T-helper 17 cell (primary cell): ENCODE measurements at places on chromosomes 5 and 9. TPM values are rescaled to one million over a fixed set of nuclear protein-coding genes. Genes with fewer than 3 reads are reported as not detected.

DNA sequence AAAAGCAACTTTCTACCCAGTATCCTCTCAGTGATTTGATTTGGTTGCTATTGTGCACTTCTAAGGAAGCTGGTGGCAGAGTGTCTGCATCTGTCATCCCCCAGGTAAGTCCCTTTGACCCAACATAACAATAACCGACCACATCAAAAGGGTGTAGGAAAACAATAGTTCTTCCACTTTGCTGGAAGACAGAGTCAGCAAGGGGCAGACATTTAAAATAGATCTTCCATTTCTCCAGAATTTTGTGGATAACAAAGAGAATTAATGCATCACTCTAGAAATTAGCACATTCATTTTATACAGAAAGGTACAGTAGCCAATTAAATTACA is 177.5 kb downstream of the EBF1 start:
- H3K4me1 ChIP-seq, result peaks cover 2% of the 10 kb centered on the region
- DNase-seq, result no peak

- H3K36me3 ChIP-seq, result no peaks in the 10 kb centered on the region
- H3K27me3 ChIP-seq, result no peaks in the 10 kb centered on the region
- no peak overlapping the region for H3K27ac ChIP-seq
- no peak for DNase-seq
- no peak overlapping the region for H3K4me3 ChIP-seq
- H3K4me1 ChIP-seq, result no peaks in the 10 kb centered on the region
Measured at GRCh38 chr5:83322273-83322924, 149.1 kb upstream of the VCAN start.

DNA sequence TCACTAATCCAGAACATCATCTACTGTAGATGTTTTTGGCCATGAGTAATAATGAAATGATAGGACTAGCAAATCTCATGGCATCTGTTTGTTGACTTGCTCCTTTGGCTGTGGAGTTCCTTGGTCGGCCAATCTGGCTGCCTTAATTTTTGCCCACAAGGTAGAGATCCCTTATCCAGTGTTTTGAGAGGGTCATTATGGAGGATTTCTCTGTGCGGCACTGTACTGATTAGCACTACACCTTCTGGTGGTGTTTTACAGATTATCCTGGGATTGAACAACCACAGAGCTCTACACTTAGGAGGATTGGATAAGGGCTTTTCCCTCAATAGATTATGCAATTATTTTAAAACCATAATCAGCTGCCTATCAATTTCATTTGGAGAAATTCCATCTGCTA is 3.2 kb upstream of the ENHO start:
- H3K27ac ChIP-seq, result no peak overlapping the region
- H3K27me3 ChIP-seq, result peaks cover 40% of the 10 kb centered on the region
- H3K36me3 ChIP-seq, result peaks cover 2% of the 10 kb centered on the region
- DNase-seq, result no peak

DNA sequence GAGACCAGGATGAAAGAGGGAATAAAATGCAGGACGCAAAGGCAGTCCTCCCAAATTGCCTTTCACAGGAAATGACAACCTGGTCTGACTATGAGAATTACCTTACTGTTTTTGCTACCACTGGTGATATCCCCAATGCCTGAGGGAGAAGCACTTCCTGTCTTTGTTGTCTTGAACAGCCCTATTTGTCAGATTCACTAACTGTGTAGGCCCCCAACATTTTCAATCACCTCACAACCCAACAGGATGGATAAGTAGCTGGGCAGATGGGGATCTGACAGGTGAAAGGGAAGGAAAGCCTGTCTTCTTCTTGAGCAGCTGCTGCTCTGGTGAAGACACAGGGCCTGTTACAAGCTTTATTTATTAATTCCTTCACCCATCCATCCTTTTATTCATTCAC is 9.7 kb downstream of the ESM1 start:
- peaks cover 3% of the 10 kb centered on the region for H3K4me1 ChIP-seq
- no peaks in the 10 kb centered on the region for H3K36me3 ChIP-seq
- no peaks in the 10 kb centered on the region for H3K27me3 ChIP-seq
- no peak overlapping the region for H3K4me3 ChIP-seq
- no peak overlapping the region for H3K27ac ChIP-seq

- peaks cover 5% of the 10 kb centered on the region for H3K36me3 ChIP-seq
- peak overlapping the region; percentile 92 for H3K27ac ChIP-seq
- no peak overlapping the region for H3K4me3 ChIP-seq
- no peak for DNase-seq
- no peaks in the 10 kb centered on the region for H3K27me3 ChIP-seq
- peaks cover 35% of the 10 kb centered on the region for H3K4me1 ChIP-seq
Measured at GRCh38 chr9:113545068-113545467, 81.5 kb downstream of the RGS3 start.

GRCh38 chr5:67338421-67338820 is 141.8 kb upstream of the CD180 start:
- peaks cover 10% of the 10 kb centered on the region for H3K36me3 ChIP-seq
- no peak for DNase-seq
- H3K4me3 ChIP-seq, result no peak overlapping the region

GRCh38 chr5:122076669-122077365 is 1.2 kb downstream of the LOX start:
- peak overlapping the region; percentile 87 for H3K4me3 ChIP-seq
- peaks cover 4% of the 10 kb centered on the region for H3K36me3 ChIP-seq
- peaks cover 12% of the 10 kb centered on the region for H3K4me1 ChIP-seq
- H3K27me3 ChIP-seq, result peaks cover 61% of the 10 kb centered on the region

- no peaks in the 10 kb centered on the region for H3K36me3 ChIP-seq
- DNase-seq, result no peak
- H3K4me3 ChIP-seq, result no peak overlapping the region
- H3K27me3 ChIP-seq, result peaks cover 26% of the 10 kb centered on the region
- H3K4me1 ChIP-seq, result peaks cover 4% of the 10 kb centered on the region
Measured at GRCh38 chr5:174291-174600, 17.0 kb upstream of the LRRC14B start.

DNA sequence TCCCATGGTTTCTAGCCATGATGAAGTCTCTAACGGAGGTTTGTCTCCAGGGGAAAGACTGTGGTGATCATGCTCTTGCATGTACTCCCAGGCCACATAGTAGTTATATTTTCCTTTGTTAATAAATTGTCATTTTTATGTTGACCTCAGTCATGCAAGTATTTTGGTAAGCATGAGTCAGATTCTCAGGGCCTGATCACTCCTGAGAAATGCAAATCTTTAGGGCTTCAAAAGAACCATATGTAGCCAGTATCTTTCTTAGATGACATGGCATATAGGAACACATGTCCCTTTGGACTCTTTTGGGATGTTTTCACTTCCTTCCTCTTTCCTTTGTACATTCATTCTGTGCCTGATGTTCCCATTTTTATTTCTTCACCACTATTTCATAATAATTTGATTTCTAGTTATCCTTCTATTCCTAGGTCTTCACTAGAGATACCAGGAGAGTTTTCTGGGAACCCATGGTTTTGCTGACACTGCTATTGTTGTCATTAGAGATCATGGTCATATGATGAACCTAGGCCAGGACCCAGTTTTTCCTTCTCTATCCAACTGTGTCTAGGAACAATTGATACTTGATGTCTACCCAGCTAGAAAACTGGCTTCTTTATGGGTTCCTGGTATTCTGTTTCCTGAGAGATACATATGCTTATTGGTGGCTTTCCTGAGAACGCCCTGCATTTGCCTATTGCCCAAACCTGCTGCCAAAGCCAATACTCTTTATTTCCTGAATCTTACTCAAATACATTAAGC is 248.1 kb upstream of the NREP start:
- H3K27me3 ChIP-seq, result peaks cover 6% of the 10 kb centered on the region
- no peak overlapping the region for H3K27ac ChIP-seq
- H3K36me3 ChIP-seq, result no peaks in the 10 kb centered on the region
- DNase-seq, result no peak

DNA sequence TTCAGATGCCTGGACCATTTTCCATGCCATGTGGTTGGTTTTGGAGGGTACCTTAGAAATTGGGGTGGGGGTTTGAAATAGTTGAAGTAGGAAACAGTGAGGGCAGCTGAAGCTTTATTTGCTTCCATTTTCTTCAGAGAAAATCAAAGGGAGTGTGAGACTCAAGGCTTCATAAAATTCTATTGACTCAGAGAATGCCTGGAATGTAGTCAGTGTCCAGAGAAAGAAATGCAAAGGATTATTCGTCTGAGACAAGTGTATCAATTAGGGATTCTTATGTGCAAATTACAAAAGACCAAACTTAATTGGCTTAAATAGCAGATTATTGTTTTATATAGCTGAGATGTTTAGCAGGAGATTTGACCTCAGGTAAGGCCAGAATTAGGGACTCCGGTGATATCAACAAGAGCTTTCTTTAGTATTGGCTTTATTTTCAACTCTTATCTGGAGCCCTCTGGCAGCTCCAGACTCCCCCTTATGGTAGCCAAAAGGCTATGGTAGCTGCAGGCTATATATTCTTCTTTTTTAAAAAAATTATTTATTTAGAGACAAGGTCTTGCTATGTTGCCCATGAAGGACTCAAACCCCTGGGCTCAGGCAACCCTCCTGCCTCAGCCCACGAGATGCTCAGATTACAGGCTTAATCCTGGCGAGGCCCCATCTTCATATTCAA is 38.9 kb downstream of the PTTG1 start:
- peaks cover 9% of the 10 kb centered on the region for H3K4me1 ChIP-seq
- H3K36me3 ChIP-seq, result no peaks in the 10 kb centered on the region
- peaks cover 7% of the 10 kb centered on the region for H3K27me3 ChIP-seq
- DNase-seq, result no peak

DNA sequence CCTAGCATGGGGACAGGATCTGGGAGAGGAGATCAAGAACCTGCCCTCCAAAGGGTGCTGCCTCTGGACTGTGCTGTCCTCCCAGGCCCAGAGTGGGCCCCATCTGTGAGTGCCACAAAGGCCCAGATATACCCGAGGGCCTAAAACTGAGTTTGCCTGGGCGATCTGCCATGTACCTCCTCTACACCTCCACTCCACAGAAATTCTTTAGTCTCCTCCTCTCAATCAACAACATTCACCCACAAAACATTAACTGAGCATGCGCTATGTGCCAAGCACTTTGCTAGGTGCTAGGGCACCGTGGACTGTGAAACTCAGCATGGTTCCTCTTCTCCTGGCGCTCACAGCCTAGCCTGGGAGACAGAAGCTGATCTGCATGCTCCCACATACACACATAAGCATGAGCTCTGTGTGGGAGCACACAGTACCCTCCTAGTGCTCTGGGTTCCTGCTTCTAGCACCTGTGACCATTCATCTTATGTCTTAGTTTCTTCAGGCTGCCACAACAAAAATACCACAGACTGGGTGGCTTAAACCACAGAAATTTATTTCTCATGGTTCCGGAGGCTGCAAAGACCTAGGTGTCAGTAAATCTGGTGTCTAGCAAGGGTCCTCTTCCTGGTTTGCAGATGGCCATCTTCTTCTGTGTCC is 82.0 kb upstream of the FSTL4 start:
- peaks cover 4% of the 10 kb centered on the region for H3K4me1 ChIP-seq
- no peak overlapping the region for H3K4me3 ChIP-seq
- DNase-seq, result no peak
- H3K27me3 ChIP-seq, result peaks cover 65% of the 10 kb centered on the region
- H3K36me3 ChIP-seq, result peaks cover 3% of the 10 kb centered on the region

- peaks cover 23% of the 10 kb centered on the region for H3K27me3 ChIP-seq
- H3K4me1 ChIP-seq, result no peaks in the 10 kb centered on the region
- DNase-seq, result no peak
- no peak overlapping the region for H3K4me3 ChIP-seq
Measured at GRCh38 chr9:90455316-90455715, 187.3 kb downstream of the DIRAS2 start.

GRCh38 chr9:130990306-130990977 is 18.5 kb upstream of the LAMC3 start:
- no peak overlapping the region for H3K27ac ChIP-seq
- H3K4me3 ChIP-seq, result no peak overlapping the region
- peaks cover 9% of the 10 kb centered on the region for H3K4me1 ChIP-seq
- no peak for DNase-seq

DNA sequence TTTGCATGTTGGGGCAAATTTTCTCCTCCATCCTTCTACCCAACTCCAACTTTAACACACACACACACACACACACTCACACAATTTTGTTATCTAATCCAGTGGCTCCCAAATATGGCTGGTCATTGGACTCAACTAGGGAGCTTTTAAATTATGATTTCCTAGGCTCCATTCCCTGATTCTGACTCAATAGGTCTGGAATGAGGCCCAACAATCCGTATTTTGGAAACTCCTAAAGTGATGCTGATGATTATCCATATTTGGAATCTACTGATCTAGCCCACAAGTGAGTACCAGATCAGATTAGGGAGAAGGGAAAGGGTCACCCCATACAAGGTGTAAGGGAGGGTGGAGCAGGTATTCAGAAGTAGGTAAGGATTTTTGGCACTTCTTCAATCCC is 309.7 kb downstream of the TLE1 start:
- H3K4me3 ChIP-seq, result no peak overlapping the region
- H3K36me3 ChIP-seq, result no peaks in the 10 kb centered on the region
- no peak for DNase-seq
- H3K27me3 ChIP-seq, result no peaks in the 10 kb centered on the region
- no peaks in the 10 kb centered on the region for H3K4me1 ChIP-seq

DNA sequence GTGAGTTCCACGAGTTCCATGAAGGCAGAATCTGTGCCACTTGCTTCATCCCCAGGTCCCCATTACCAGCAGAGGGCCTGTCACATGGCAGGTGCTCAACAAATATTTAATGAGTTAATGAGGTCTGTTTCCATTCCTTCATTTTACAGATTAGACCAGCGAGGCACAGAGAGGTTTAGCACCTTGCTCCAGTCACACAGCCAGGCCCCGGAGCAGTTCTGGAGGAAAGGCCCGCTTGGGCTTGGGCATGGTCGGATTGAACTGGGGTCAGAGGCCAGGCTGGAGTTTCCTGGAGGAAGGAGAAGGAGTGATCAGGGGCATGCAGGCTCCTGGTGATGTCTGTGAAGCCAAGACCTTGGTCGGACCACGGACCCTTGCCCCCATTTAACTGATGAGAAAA is 4.0 kb upstream of the ST6GALNAC4 start:
- H3K36me3 ChIP-seq, result no peaks in the 10 kb centered on the region
- H3K27ac ChIP-seq, result peak overlapping the region; percentile 43
- no peak for DNase-seq
- no peak overlapping the region for H3K4me3 ChIP-seq
- peaks cover 24% of the 10 kb centered on the region for H3K4me1 ChIP-seq
- peaks cover 6% of the 10 kb centered on the region for H3K27me3 ChIP-seq

PCDHAC2 gene
- not detected for total RNA-seq

RHOBTB3 gene
- 0.92 TPM for total RNA-seq

ZFP2 gene
- 0.52 TPM for total RNA-seq

SLC2A6 gene
- total RNA-seq, result 1.5 TPM

PAPPA gene
- 0.52 TPM for total RNA-seq

SNX2 gene
- 52.4 TPM for total RNA-seq

BSPRY gene
- not detected for total RNA-seq

ZNF879 gene
- 4.8 TPM for total RNA-seq

RANBP17 gene
- total RNA-seq, result not detected

NR6A1 gene
- total RNA-seq, result 0.22 TPM

CEP120 gene
- 58.6 TPM for total RNA-seq
